Stimulated activated CD8-positive, alpha-beta memory T cell treated with anti-CD3 and anti-CD28 coated beads, Interleukin-7, amount 100 ng/mL, for 1 hour (primary cell): ENCODE measurements at places on chromosomes 5 and 9.
A peak's percentile ranks its signal among the peaks of the same experiment; 100 is the strongest.

DNA sequence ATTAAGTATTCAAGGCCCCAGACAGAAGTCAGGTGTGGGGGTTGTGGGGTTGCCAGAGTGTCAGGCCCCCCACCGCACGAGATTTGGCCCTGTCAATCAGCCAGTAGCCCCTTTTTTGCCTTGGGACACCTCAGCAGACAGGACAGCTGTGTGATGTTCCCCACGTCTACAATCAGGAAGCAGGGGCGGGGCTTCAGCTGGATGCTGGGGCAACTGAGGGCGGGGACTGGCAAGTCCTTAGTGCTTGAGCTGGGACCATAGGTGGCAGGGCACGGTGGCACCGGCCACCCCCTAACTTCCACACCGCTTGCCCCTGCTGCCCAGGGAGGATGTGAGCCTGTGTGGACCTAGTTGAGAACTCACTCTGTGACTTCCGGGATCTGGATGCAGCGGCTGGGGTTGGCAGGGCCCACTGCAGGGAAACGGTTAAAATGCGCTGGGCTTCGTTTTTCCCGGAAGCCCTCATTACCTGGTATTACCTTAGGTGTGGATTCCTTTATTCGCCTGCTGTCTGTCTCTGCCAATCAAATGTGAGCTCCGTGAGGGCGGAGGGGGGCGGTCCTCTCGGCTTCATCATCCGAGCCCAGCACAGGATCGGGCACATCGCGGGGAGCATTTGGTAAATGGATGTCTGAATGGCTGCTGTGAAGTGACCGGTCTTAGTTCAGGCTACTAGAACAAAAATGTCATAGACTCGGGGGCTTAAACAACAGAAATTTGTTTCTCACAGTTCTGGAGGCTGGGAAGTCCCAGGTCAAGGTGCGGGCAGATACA lies 7.5 kb upstream of the GTF3C5 start:
- DNase-seq: no peak

- DNase-seq: no peak
Measured at GRCh38 chr9:91155181-91155580, 206.5 kb downstream of the AUH start.

DNA sequence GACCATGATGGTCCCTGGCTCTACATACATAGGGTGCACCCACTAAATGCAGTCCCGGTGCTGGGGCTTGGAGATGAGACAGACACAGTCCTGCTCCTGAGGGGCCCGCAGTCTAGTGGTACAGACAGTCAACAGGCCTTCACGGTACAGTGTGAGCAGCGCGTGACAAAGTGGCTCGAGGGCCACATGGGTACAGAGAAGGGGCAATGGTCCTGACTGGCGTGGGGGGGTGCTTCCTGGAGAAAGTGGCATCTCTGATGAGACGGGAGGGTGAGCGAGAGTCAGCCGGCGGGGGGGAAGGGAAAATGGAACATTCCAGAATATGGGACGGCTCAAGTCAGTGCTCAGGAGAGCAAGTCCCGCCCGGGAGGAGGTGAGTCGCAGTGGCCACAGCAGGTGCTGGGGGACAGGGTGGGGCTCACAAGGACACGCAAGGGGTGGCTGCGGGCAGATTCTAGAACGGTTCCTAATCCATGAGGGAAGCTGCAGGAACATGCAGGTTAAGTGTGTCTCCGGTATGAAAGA lies 38.0 kb downstream of the WHRN start:
- DNase-seq: no peak

DNA sequence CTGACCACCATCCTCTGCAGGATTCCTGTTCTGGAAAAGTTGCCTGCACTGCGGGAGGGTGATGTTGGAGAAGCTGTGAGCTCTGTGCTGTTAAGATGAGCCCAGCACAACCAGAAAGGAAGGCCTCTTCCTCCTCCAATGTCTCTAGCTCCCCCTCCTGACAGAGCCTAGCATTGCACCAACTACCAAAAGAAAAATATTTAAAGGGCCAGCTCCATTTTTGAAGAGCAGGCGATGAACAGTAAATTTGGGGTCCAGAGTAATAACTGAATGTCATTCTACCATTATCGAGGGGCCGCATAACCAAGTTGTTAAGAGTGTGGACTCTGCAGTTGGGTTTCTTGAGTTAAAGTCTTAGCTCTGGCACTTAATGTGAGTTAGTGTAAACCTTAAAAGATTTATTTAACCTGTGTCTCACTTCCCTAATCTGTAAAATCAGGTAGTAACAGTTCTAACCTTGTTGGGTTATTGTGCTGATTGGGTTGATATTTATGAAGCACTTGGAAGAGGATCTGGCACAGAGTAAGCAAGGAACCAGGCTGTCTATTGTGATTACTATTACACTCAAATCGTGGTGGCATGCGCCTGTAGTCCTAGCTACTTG lies 3.9 kb downstream of the TEX53 start:
- DNase-seq: peak; percentile 50

GRCh38 chr9:69502671-69503301 lies 169.4 kb downstream of the APBA1 start:
- DNase-seq: no peak

DNA sequence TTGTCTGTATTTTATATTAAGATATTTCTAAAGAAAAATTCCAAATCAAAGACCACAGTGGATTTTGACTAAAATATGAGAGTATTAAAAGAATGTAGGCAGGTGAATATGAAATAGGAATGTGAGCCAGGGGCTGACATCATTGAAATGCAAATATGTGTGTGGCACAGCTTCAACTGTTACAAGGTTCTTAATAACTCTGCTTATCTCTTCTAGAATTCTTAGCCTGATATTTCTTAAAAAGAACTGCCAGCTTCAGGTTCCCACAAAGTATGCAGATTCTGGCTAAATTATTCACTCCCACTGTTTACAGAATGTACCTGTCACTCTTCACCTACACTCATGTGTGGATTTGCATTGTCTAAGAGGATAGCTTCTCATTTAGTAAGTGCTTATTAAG lies 274.4 kb downstream of the DIRAS2 start:
- DNase-seq: no peak

DNA sequence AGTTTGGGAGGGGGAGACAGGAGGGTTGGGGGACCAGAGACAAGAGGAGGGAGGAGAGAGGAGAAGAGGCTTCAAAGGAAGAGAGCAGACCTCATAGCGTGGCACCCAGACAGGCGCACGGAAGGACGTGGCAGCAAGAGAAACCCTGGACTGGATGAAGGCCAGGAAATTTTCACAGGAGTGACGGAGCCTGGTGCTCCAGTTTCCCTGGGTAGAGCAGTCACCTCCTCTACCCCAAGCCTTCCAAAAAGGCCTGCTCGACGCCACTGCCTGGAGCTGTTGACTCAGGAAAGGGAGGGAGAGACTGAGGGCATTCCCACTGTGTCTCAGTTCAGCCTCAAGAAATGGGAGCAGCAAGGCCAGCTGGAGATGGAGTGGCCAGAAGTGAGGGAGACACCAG lies 19.3 kb downstream of the AK8 start:
- DNase-seq: no peak

- no peak for DNase-seq
Measured at GRCh38 chr5:96625365-96625764, 36.8 kb upstream of the CAST start.

- no peak for DNase-seq
Measured at GRCh38 chr5:145345511-145346287, 489.4 kb downstream of the PRELID2 start.
